Caki2 (cell line): ENCODE measurements at places on chromosomes 5 and 9. TPM values are rescaled to one million over a fixed set of nuclear protein-coding genes. Genes with fewer than 3 reads are reported as not detected.

DNA sequence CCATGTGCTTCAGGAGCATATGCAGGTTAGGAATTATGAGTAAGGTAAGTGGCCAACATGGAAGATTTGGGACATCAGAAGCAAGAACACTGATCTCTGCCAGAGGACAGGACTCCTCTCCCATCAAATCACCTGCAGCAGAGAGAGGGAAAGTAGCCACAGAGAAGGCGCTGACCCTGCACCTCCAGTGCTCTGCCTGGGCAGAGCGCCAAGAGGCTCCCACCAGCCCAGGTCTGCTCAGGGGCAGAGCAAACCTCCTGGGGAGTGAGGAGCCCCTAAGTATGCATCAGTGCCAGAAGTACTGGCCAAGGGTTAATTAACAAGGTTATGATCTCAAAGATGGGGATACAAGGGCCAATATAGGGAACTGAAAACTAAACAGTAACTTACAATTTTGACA lies 545.3 kb upstream of the TRPC7 start:
- no peak for DNase-seq

PCDHGA8 gene
- not detected in 2 replicates for total RNA-seq

GRCh38 chr9:100082782-100083181 lies 16.0 kb downstream of the ERP44 start:
- DNase-seq: no peak

IFNA1 gene
- not detected in 2 replicates for total RNA-seq

FYB1 gene
- not detected in 2 replicates for total RNA-seq

TMEFF1 gene
- total RNA-seq: 3.1 and 27.3 TPM in 2 replicates

DNA sequence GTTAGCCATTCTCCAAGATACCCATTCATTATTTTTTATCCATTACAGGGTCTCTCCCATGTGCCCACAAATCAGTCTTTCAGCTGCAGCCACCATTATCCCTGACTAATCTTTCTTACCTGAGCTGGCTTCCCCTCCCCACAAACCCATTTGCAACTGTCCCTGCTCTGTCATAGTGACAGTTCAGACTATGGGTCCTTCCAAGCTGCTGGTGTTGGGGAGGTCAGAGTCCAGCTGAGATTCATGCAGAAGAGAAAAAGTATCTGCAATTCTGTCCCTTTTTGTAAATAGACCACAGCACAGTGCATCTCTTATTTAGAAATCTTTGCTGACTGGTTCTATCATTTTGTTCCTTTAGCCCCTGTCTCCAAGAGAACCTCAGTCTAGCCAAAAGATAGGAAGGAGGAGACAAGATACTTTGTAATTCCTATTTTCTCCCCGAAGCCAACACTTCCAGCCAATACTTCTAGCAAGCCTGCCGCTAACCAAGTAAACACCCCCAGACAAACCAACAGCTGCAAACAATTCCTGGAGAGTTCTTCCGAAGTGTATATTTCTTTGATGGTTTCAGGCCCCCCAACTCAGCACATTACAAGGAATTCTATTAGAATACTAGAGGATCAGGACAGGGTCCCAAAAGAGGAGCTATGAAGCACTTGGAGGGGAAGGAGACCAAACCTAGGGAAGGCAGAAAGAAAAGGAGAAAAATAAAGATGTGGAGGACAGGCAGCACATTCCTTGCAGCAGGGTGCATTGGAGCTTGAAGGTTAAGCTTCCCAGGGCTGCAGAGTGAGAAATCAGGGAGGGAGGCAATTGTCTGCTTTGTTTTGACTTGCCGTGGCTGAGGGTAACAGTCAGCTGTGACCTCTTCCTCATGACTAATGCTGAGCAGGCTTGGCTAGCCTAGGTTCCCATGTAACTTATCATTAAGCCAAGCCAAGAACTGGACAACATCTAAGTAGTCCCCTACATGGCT lies 148.5 kb downstream of the SGCD start:
- peak; percentile 87 for DNase-seq

IFNA21 gene
- total RNA-seq: not detected in 2 replicates

DNA sequence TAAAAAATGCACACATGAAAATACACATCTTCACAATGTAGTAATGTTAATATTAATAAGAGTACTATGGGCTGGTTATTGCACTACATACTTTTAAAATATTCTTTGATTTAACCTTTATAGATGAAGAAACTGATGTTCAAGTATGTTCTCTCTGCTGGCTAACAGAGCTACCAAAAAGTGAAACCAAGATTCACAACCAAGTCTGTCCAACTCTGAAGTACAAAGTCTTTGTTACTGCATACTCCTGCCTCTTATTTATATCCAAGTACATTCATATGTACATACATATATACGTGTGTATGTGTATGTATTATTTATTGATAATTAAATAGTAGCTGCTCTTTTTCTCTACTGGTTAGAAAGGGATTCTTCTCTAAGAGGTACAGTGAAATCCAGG lies 325.6 kb downstream of the BNC2 start:
- no peak for DNase-seq

PSAT1 gene
- total RNA-seq: 69.4 and 70.3 TPM in 2 replicates

TRUB2 gene
- total RNA-seq: 17.2 and 29.2 TPM in 2 replicates

GRCh38 chr5:593511-593910 lies 18.6 kb upstream of the CEP72 start:
- DNase-seq: no peak

- DNase-seq: no peak
Measured at GRCh38 chr5:175821790-175822211, 49.6 kb upstream of the CPLX2 start.

DNA sequence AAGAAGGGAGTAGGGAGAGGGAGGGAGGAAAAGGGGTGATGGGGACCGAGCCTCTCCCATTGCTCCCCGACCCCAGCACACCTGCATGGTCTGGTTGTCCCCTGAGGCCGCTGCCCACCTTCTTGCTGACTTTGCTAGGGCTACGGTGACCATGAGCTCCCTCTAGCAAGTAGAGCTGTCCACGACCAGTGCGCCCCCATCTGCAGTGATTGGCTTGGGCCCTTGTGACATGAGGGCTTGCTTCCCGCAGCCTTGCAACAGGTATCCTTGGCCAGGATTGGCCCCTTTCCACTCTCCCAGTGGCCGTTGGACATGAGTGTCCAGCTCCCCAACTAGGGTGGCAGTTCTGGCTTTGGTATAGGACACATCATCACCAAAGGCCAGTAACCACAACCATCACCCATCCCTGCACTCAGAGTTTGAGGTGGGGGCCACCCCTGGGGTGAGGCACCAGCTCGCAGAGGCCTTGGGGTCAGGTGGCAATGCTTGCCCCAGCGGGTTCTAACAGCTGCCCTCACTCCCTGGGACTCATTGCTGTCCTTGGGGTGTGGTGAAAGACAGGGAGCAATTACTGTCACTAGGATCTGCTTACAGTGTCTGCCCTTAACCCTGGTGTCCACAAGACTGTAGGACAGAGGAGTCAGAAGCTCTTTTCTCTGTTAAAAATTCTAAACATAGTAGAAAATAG lies 17.2 kb upstream of the NINJ1 start:
- no peak for DNase-seq
